ENCODE measurements at places on chromosomes 7 and 10.
A peak's percentile ranks its signal among the peaks of the same experiment; 100 is the strongest.

- peak; percentile 23 for DNase-seq
Measured at GRCh38 chr10:91909117-91909677, at the start of gene FGFBP3. TSS of gene FGFBP3 (minus strand) at chr10:91909486. CDS start at chr10:91908969, 517 bp downstream.

GRCh38 chr7:116862951-116863670 lies 724 bp downstream of the CAPZA2 start:
- peak; percentile 17 for DNase-seq

DNA sequence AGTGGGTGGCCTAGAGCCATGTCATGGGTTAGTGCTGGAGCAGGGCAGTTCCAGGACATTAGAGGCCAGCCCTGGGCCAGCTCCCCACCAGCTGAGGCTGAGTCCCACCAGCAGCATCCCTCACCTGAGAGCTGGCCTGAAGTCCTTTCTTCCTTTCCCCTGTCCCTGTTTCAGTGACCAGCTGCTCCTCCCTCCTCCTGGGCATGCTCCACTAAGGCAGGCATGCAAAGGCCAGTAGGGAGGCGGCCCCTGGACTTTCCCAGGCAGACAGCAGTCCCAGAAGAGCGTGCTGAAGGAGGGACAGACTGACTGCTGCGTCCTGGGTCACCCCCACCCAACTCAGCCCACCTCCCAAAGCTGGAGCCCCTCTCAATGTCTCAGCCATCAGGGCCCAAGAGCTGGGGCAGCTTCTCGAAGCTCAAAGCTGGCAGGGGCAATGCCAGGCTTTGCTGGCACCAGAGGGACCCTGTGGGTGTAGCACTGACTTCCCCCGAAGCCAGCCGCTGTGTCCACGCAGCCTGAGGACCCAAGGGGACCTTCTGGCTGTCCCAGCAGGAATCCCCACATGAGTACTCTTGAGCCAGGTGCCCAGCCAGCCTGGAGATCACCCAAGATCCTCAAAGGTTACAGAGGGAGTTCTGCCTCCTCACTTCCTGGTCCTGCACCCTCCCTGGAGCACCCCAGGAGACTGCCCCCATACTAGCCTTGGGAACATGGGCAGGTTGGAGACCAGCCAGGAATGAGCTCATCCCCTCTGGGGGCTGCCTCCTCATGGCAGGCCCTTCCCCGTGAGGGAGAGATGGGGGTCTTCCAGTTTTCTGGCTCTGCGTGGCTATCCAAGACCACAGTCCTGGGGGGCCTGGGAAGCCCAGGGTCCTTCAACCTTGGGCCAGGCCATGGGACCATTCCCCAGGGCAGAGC lies 35.2 kb upstream of the RET start:
- no peak for DNase-seq

GRCh38 chr7:150863946-150864345 lies 11.6 kb downstream of the AOC1 start:
- DNase-seq, result no peak

DNA sequence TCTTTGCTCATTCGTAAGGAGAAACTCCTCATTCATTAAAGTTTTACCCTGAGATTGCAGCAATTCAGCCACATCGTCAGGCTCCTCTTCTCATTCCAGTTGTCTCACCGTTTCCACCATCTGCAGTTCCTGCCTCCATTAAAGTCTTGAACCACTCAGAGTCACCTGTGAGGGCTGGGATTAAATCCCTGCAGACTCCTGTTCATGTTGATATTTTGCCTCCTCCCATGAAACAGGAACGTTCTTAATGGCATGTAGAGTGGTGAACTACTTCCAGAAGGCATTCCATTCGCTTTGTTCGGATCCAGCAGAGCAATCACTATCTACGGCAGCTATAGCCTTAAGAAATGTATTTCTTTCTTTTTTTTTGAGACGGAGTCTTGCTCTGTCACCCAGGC lies 96.5 kb upstream of the FAM20C start:
- DNase-seq, result no peak

- DNase-seq, result peak; percentile 73
Measured at GRCh38 chr10:91635401-91636400, 2.8 kb upstream of the PPP1R3C start.

- DNase-seq, result no peak
Measured at GRCh38 chr7:127949769-127950222, 81.4 kb downstream of the LRRC4 start.

GRCh38 chr10:19815731-19816410 lies 361 bp upstream of the PLXDC2 start:
- DNase-seq, result peak; percentile 41

DNA sequence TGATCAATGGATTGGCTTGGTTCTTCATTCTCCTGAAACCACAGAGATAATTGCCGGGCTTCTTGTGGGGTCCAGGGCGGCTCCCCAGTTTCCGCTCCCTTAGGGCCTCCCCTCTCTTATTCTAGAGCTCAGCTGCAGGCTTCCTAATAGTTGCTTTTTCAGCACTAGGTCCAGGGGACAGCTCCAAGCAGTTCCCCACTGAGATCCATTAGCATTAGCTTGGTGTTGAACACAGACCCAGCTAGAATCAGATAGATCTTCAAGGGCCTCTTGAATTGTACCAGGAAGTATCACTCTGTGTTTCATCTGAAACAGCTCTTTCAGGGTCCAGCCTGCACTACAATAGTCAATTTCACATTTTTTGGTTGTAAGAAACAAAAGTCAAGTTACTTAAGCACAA lies 238.7 kb downstream of the SEC23IP start:
- no peak for DNase-seq

GRCh38 chr10:112404617-112405016 lies 30.7 kb downstream of the ACSL5 start:
- no peak for DNase-seq

- peak; percentile 94 for DNase-seq
Measured at GRCh38 chr10:98323221-98324164, 55.5 kb upstream of the LOXL4 start.

- DNase-seq, result no peak
Measured at GRCh38 chr10:85149766-85150165, 821.4 kb downstream of the CCSER2 start.

- peak; percentile 22 for DNase-seq
Measured at GRCh38 chr7:101399759-101400158, 37.1 kb downstream of the COL26A1 start.

- DNase-seq, result no peak
Measured at GRCh38 chr7:49789736-49790135, 16.3 kb downstream of the VWC2 start.

- peak; percentile 14 for DNase-seq
Measured at GRCh38 chr10:24645784-24646183, 77.9 kb downstream of the ARHGAP21 start.

- no peak for DNase-seq
Measured at GRCh38 chr7:93957767-93958166, 36.2 kb downstream of the GNG11 start.

DNA sequence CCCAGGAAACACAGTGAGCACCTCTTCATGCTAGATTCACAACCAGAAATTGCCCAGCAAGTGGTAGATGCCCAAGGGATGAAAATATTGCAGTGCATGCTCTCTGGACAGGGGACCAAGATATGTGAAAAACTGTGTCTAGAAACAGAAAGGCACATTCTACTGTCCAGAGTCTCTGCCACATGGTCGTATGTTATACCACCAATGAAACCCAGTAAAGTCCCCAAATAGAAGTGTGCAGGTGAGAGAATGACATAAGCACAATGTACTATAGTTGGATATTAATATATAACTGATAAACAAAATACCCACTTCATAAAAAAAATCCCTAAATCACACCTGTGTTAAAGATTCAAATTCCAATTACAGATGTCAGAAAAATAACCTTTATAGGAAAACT lies 43.8 kb downstream of the RASGEF1A start:
- no peak for DNase-seq

DNA sequence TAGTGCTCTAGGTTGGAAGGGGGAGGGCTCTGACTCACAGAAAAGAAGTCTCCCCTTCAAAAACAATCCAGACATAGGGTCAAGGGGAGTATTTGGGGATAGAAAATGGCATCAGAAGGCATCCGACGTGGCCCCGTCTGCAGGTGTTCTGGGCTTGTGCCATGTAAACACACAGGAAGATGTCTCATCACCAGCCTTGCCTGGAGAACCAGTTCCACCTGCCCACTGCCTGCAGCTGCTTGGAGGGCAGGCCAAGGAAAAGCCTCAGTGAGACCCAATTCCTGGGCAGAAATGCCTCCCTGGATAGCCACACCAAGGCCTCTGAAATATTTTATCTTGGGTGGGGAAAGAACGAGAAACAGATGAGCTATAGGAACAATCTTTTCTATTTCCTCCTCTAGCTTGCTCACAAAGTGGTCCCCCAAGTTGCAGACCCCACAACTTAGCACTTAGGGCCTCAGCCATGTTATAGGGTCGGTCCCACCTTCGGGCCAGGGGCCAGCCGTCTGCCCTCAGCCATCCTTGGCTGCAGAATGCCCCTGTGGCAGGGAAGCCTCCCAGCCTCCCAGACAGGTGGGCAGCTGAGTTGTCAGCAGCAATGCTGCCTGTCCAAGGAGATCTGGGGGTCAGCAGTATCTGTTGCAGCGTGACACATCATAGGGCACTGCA lies 54.3 kb upstream of the ECHDC3 start:
- DNase-seq, result no peak

GRCh38 chr7:17940951-17941431 lies 697 bp upstream of the SNX13 start:
- DNase-seq, result no peak

DNA sequence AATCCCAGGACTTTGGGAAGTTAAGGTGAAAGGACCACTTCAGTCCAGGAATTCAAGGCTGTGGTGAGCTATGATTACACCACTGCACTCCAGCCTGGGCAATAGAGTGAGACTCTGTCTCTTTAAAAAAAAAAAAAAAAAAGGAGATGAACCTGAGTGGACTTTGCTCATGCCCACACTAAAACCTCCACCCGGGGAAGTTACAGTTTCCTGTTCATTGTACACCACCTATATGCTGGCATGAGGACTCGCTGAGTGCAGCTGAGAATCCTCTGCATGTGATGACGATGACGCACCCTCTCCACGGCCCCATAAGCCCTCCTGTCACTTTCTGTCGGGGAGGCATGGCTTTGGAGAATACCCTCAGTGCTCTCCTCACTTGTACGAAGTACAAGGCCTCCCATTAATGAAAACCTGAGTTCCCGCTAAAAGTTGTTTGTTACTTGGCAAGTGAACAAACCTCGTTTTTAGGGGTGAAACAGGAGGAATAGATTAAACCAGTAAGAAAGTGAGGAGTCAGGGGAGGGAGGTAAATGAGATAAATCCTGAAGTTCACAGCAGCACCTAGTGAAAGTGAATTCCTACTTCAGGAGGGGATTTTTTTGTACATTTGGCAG lies 15.9 kb downstream of the TMEM176B start:
- no peak for DNase-seq

- DNase-seq, result no peak
Measured at GRCh38 chr7:101179117-101179516, 976 bp downstream of the NAT16 start.

- DNase-seq, result no peak
Measured at GRCh38 chr7:7959979-7960670, 8.5 kb upstream of the GLCCI1 start.

DNA sequence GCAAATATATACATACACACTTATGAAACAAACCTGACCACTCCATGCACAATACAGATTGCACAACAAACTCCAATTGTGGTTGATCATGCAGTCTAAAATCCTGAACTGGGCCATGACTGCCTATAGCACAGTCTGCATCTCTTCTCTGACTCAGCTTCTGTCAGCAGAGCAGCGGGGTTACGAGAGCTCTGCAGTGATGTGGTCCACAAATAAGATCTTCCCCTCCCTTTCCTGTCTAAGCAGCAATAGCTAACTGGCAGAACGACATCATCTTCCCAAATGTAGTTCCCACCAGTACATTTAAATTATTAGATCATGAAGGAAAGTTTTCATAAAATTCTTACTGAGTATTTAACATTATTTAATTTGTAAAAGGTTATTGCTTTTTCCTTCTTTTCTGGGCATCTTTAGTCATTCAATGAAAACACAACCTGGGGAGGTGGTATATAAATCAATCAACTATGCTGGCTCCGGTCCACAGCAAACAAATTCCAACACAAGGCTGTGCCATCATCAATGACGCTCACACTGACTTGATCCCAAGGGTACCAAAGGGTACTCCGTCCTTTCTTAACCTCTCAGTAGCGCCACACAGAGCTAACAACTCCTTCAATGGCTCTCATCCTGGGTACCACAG lies 17.1 kb downstream of the ARHGAP21 start:
- peak; percentile 91 for DNase-seq
